ENCODE measurements at places on chromosomes 5 and 9.

DNA sequence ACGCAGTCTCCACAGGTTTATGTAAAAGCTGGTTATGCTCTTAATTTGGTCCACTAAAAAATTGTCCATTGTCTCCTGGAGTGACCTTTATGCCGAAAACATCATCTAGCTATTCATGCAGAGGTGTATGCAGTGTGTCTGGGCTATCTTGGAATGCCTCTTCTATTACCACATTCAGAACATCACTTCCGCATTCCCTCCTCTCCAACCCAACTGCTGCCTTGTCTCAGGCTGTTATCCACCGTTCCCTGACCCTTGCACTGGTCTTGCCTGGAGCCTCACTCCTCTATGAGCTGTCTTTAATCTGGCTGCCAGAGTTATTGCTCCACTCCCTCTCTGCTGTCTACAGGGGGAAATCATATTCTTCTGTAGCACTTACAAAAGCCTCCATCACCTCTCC, 214.1 kb upstream of the ANKRD55 start:
- H3K27me3 ChIP-seq: peaks cover 6% of the 10 kb centered on the region
- H3K36me3 ChIP-seq: no peaks in the 10 kb centered on the region
- no peak overlapping the region for H3K27ac ChIP-seq
- DNase-seq: no peak
- H3K4me1 ChIP-seq: no peaks in the 10 kb centered on the region

DNA sequence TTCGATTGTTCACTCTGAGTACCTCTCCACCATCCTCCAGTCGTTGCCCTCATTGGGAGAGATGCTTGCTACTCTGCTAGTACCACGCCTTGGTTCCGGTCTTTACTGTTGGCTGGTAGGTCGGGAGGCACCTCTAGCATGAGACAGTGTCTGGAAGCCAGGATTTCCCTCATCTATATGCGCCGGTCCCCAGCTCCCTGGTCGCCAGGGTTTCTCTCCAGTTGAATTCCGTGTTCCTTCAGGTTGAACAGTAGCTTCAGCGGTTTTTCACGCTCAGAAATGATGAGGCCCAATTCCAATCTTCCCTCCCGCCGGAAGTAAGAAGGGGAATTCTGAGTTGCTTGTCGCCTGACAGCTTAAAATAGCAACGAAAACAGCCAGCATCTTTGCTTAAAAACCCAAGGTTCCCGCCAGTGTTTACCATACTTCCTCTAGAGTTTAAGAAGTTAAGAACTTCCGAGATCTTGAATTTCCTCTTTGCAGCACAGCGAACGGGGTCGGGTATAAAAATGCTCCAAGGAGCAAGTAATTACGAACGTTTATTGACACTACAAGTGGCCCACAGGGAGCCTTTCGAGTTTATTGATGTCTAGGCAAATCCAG, 1.3 kb upstream of the ST8SIA4 start:
- H3K4me3 ChIP-seq: peak overlapping the region; percentile 100
- peak overlapping the region; percentile 99 for H3K27ac ChIP-seq
- DNase-seq: peak; percentile 71
- peaks cover 40% of the 10 kb centered on the region for H3K4me1 ChIP-seq
- no peaks in the 10 kb centered on the region for H3K27me3 ChIP-seq
- H3K36me3 ChIP-seq: peaks cover 19% of the 10 kb centered on the region

DNA sequence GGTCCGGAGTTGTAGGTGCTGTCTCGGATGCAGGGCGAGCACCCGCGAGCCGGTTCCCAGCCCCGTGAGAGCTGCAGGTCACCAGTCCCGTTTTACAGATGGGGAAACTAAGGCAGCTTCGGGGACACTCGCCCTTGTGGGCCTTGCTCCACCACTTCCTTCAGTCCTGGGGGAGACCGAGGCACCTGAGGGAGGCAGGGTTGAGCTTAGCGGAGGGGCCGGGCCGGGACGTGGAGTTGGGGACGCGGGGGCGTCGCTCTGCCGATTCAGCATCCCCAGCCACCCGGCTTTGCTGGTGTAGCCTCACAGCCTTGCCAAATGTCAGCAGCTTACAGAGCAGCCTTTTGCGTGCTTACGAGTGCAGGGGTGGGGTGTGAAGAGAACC, 530 bp downstream of the BBLN start:
- H3K4me3 ChIP-seq: peak overlapping the region; percentile 86
- peak; percentile 64 for DNase-seq
- no peaks in the 10 kb centered on the region for H3K36me3 ChIP-seq
- H3K4me1 ChIP-seq: peaks cover 20% of the 10 kb centered on the region

- H3K27me3 ChIP-seq: peaks cover 4% of the 10 kb centered on the region
- no peaks in the 10 kb centered on the region for H3K4me1 ChIP-seq
- no peak overlapping the region for H3K27ac ChIP-seq
- DNase-seq: no peak
These were observed 70.4 kb upstream of the DAB2 start for GRCh38 chr5:39495227-39495626.

DNA sequence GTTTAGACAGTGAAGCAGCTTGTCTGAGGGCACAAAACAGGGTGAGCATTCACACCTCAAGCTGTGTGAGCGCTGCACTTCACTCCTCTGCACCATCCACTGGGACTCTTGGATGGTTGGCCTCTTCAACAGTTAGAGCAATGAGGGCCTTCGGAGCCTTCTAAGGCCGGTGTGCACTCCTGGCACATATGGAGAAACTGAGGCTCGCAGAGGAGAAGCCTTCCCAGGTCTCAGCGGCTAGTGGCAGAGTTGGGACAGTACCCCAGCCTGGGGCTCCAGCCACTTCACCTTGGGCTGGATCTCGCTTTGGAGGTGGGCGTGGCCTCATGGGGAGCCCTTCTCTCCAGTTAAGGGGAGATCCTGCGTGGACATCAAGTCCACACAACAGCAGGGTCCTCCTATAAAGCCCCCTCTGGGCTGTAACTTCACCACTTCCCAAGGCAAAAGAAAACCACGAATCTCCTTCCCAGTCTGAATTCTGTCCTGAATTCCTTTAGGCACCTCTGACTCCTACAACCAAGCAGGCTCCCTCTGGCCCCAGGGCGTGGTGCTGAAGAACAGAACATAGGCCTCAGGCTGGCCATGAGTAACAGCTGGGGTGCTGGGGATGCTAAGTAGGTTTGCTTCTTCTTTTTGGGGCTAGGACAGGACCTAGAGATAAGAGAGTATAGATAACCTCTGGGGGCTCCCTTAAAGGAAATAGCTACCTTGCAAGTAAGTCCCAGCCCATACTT, 30.5 kb upstream of the CSF1R start:
- no peak overlapping the region for H3K27ac ChIP-seq
- no peaks in the 10 kb centered on the region for H3K27me3 ChIP-seq
- H3K36me3 ChIP-seq: no peaks in the 10 kb centered on the region
- H3K4me3 ChIP-seq: no peak overlapping the region
- DNase-seq: no peak
- no peaks in the 10 kb centered on the region for H3K4me1 ChIP-seq

GRCh38 chr5:178297751-178298150, 65.1 kb upstream of the PHYKPL start:
- no peak overlapping the region for H3K4me3 ChIP-seq
- no peaks in the 10 kb centered on the region for H3K36me3 ChIP-seq
- no peak overlapping the region for H3K27ac ChIP-seq
- H3K27me3 ChIP-seq: peaks cover 7% of the 10 kb centered on the region
- no peaks in the 10 kb centered on the region for H3K4me1 ChIP-seq

GRCh38 chr9:80447876-80448275, 876.1 kb downstream of the TLE4 start:
- no peak overlapping the region for H3K27ac ChIP-seq
- H3K4me3 ChIP-seq: no peak overlapping the region

GRCh38 chr5:137209232-137209809, 289.8 kb downstream of the SPOCK1 start:
- H3K27ac ChIP-seq: no peak overlapping the region
- no peak for DNase-seq
- no peaks in the 10 kb centered on the region for H3K4me1 ChIP-seq
- peaks cover 10% of the 10 kb centered on the region for H3K27me3 ChIP-seq
- no peak overlapping the region for H3K4me3 ChIP-seq

DNA sequence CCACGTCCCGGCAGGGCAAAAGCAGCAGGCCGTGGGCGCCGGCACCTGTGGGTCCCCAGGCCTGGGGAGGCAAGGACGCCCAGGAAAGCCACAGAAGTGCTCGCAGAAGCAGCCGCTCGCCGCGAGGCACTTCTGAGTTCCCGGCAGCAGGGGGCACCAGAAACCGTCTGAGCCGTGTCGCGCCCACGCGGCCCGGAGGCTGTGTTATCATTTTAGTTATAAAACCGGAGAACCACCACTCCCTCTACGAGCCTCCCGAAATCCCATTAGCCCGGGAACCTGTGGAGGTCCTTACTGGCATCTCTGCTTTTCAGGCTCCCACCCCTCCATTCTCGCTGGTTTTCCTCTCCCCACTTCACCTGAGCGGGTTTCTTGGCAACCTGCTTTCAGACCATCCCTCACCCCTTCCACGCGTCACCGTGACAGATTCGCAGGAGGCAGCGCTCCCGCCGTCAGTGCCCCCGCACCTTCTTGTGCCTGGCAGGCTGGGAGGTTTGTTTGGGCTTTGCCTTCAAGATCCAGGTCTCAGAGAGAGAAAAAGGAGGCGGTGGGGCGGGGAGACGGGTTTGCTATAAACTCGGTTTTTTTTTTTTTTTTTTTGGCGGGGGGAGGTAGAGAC, 2.3 kb downstream of the GDNF start:
- peak overlapping the region; percentile 72 for H3K4me3 ChIP-seq
- H3K4me1 ChIP-seq: peaks cover 37% of the 10 kb centered on the region
- H3K36me3 ChIP-seq: peaks cover 1% of the 10 kb centered on the region
- H3K27ac ChIP-seq: no peak overlapping the region

DNA sequence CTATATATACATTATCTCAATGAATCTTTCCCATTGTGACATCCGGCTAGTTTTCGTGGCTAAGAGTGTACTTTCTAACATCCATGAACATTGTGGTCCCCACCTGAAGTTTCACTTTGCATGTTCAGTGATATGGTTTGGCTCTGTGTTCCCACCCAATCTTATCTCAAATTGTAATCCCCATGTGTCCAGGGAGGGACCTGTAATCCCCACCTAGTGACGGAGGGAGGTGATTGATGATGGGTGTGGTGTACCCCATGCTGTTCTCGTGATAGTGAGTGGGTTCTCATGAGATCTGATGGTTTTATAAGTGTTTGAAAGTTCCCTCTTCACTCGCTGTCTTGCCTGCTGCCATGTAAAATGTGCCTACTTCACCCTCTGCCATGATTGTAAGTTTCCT, 28.1 kb downstream of the MRPL22 start:
- no peak overlapping the region for H3K4me3 ChIP-seq
- peaks cover 6% of the 10 kb centered on the region for H3K36me3 ChIP-seq
- H3K27me3 ChIP-seq: no peaks in the 10 kb centered on the region
- H3K27ac ChIP-seq: no peak overlapping the region
- DNase-seq: no peak

DNA sequence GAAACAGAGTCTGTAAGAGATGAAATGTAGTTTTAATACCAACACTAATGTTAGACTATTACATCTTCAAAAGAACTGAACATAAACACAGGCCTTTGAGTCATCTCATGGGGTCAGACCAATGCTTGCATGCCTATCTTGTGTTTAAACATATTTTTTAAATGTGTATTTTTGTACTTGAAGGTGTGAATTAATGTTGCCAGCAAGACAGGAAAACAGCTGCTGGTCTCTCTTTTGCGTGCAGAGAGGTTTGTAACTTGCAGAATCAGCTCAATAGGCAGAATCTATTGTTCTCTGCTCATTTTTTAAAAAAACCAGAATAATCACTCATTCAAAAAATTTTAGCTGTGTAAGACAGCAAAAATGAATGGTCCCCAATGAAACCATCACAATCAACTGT, 180.2 kb downstream of the ALDH1A1 start:
- DNase-seq: no peak
- H3K27ac ChIP-seq: no peak overlapping the region
- no peaks in the 10 kb centered on the region for H3K4me1 ChIP-seq
- no peak overlapping the region for H3K4me3 ChIP-seq
- H3K36me3 ChIP-seq: no peaks in the 10 kb centered on the region
- peaks cover 6% of the 10 kb centered on the region for H3K27me3 ChIP-seq

- no peak overlapping the region for H3K4me3 ChIP-seq
- H3K27me3 ChIP-seq: peaks cover 5% of the 10 kb centered on the region
- H3K4me1 ChIP-seq: peaks cover 11% of the 10 kb centered on the region
- no peak overlapping the region for H3K27ac ChIP-seq
- no peak for DNase-seq
- H3K36me3 ChIP-seq: no peaks in the 10 kb centered on the region
These were observed 21.9 kb downstream of the CD14 start for GRCh38 chr5:140611020-140611521.

DNA sequence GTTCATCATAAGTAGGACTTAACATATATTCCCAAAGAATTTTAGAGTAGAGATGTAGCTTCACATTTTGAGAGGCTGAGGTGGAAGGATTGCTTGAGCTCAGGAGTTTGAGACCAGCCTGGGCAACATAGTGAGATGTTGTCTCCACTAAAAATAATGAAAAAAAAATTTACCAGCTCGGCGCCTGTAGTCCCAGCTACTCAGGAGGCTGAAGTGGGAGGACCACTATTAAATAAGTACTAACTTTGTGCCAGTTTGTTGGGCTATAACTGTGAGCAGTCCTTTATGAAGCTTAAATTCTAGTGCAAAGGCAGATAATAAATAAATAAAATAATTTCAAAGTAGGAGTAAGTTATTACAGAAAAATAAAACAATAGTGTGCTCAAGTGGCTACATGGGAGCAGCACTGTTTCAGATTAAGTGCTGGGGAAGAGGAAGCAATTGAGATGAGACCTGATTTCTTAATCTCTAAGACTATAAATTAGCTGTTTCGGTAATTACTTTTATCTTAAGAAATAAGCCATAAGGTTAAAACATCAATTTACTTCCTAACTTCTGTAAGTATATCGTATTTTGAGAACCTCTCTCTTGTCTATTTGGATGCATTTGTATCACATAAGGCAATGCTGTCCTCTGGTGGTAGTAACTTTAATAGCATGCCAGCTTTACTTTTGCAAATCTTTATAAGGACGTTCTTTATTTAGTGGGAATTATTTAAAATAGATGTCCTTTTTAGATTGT, 98.9 kb downstream of the CSNK1G3 start:
- H3K4me3 ChIP-seq: no peak overlapping the region
- peaks cover 12% of the 10 kb centered on the region for H3K4me1 ChIP-seq
- no peaks in the 10 kb centered on the region for H3K36me3 ChIP-seq
- H3K27me3 ChIP-seq: no peaks in the 10 kb centered on the region
- DNase-seq: peak; percentile 17

DNA sequence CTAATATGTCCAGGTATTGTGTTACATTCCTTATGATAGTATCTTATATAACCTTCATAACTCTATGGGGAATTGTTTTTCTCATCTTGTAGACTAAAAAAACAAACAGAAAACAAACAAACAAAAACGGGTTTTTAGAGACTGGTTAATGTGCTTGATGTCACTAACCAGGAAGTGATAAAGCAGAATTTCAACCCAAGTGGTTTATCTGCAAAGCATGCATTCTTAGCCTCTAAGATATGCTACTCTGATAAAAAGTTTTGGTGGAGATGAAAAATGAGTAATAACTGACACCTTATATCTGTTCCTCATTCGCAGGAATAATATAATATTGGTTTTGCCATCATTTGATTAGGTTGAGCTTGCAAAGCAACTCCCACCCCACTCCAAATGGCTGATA, 53.4 kb downstream of the PUM3 start:
- H3K27me3 ChIP-seq: no peaks in the 10 kb centered on the region
- H3K27ac ChIP-seq: no peak overlapping the region
- no peak for DNase-seq
- no peaks in the 10 kb centered on the region for H3K4me1 ChIP-seq
- peaks cover 30% of the 10 kb centered on the region for H3K36me3 ChIP-seq

Data from activated T-cell treated with anti-CD3 and anti-CD28 coated beads, Interleukin-2, amount 50 U/mL, for 72 hours (primary cell).